Stomach (tissue), 19 donors: ENCODE measurements at places on chromosomes 1 and 21.

GRCh38 chr21:34582506-34583150 lies 32.3 kb downstream of the RCAN1 start:
- DNase-seq, result no peak

DNA sequence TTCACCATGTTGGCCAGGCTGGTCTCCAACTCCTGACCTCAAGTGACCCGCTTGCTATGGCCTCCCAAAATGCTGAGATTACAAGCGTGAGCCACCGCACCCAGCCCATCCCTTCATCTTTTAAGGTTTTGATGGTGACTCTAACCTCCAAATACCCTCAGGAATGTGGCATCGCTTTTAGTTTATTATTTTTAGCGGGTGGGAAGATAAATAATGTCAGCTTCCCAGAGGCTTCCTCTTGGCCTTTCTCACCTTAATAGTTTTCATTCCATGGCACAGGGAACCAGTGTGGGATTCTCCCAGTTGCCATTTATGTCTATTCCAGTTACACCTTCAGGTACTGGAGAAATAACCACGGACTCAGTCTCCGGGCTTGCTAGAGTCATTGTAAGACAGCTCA lies 92.1 kb upstream of the LRRN2 start:
- DNase-seq, result no peak

- DNase-seq, result no peak
Measured at GRCh38 chr1:115348636-115349035, 10.6 kb upstream of the NGF start.

DNA sequence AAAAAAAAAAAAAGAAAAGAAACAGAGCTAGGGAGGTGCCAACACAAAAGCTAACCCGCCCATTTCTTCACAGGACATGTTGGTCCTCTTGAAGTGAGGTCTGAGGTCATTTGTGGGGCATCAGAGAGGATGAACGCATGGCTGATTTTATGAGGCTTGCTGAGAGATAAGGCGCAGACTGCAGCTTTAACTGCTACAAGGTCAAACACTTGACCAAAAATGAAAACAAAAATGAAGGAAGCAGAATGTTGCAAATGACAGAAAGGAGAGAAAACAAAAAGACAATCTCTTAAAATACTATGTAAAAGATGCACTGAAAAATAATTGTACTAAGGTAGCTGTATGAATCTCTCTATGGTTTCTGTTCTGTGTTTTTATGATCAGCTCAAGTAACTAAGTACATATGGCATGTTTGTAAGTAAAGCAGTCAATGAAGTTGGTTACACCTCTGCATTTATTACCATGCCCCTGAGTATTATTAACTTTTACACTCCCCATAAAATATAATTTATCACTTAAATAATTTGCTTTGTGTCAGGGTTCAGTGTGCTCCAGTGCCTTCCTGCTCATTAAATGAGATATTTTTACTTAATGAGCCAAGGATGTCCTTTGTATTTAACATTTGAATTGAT lies 249.1 kb upstream of the NR5A2 start:
- peak; percentile 6 for DNase-seq

GRCh38 chr1:53542551-53542950 lies 83.4 kb downstream of the DMRTB1 start:
- DNase-seq, result no peak

- DNase-seq, result no peak
Measured at GRCh38 chr1:60036856-60037460, 36.6 kb downstream of the C1orf87 start.

GRCh38 chr1:221781102-221781755 lies 39.3 kb upstream of the DUSP10 start:
- DNase-seq, result no peak

GRCh38 chr1:7444363-7444762 lies 326.7 kb upstream of the VAMP3 start:
- DNase-seq, result no peak

DNA sequence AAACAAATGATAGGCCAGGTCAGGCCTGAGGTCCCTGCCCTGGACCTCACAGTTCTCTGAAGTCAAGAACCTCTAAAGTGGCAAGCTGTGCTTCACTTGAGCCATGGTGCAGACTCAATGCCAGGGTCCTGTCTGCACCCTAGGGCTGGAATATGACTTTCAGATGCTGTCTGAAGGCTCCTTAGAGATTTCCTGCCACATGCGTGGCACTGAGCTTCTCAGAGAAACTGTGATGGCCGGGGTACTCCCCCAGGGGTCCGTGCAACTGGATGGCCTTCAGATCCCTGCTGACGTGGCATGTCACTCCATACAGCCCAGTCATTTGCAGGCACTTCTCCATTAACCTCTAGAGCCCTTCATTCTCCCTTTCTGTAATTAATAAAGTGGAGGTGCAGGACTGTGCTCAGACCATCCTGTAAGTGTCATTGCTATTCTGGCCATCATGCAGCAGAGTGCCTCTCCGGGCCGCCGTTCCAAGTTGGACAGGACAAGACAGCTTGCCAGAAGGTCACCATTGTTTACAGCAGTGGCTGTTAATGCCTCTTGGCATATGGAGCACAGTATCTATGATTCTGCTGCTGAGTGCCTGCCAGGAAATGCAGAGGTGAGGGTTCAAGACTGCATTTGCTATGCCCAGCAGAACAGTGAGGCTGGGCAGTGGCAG lies 205.1 kb upstream of the COA6 start:
- no peak for DNase-seq

DNA sequence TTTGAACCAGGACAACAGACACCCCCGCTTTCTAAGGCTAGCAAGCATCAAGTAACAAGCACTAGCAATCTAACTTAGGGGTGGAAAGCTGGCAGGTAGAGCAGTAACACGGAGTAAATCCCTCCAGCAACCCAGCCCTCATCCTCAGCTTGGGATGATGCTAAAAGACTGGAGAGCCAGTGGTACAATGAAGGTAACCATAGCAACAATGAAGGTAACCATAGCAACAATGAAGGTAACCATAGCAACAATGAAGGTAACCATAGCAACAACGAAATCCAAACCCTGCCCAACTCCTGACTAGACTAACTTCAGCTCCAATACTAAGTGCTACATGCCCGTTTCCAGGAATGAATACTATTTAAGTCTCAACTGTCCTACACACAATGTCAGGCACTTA lies 22.2 kb upstream of the EIF4G3 start:
- DNase-seq, result no peak
